H1 (cell line): ENCODE measurements at places on chromosomes 12 and 14.

- peak; percentile 99 for DNase-seq
Measured at GRCh38 chr12:49367381-49368239, at the start of gene SPATS2. Gene SPATS2, plus strand, starts transcription at chr12:49367462. Its CDS starts 93,551 bp downstream, at chr12:49461013.

DNA sequence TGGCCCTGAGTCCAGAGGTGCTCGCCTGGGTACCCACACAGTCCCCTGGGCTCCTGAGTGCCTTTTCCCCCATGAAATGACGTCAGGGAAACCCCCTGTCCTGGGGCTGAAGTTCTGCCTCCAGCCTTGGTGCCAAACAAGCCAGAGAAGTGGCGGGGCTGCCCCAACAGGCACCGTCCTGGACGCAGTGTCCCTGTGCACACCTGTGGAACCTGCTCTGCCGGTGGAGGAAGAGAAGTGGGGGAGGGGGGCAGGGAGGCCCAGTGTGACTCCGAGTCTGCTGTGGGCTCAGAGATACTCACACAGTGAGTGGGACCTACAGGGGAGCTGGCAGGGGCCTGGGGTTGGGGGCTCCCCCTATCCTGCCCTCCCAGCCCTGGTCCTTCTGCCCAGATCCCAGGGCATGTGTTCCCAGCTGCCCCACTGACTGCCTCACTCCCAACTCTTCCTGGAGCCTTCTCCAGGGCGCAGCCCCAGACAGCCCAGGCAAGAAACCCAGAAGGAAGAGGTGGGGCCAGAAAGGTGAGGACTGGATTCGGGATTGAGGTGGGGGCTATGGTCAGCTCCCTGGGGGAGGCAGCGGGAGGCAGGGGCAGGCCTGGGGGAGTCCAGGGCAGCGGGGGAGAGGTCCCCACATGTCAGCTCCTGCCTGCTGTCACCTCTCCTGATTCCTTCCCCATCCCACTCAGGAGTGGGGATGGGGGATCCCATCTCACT is 24.7 kb downstream of the CCDC85C start:
- DNase-seq, result no peak

GRCh38 chr14:105030836-105031396 is 10.0 kb upstream of the CDCA4 start:
- no peak for DNase-seq

DNA sequence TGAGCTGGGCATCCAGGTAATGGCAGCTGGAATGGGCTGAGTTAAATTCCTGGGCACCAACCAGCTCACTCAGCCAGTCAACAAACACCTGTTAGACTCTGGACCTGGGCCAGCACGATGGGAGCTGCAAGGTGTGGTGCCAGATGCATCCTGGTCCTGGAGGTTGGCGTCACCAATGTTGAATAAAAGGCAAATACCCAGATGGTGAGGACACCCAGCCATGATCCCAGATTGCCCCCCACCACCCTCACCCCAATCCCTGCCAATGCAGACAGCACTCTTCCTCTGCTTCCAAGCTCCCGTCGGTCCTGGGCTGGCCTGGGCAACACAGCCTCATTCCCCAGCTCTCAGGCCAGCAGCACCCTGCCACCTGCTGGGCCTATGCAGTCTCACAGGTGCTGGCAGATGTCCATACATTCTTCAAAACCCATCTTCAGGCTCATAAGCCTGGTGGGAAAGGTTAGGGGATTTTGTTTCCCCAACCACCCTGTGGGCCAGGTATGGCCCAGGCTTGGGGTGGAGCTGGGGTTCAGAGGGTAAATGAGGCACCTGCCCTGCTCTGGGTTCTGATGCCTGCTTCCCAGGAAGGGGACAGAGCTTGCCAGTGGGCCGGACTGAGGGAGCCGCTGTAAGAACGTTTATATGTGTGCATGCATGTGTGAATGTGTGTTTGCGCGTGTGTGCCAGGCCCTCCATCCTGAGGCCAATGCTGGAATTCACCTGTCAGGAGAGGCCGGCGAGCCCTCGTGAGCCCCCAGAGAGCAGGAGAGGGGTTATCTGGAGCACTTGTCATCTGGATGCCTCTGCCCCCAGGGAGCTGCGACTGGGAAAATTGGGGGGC is 58.0 kb downstream of the LGMN start:
- DNase-seq, result no peak

- DNase-seq, result no peak
Measured at GRCh38 chr14:28515571-28515970, 251.0 kb upstream of the FOXG1 start.

- no peak for DNase-seq
Measured at GRCh38 chr12:69141074-69141473, 98.3 kb upstream of the CPSF6 start.

- peak; percentile 27 for DNase-seq
Measured at GRCh38 chr12:18681818-18682217, 56.0 kb downstream of the PLCZ1 start.
